DMS79 treated with DMSO at 0.1 percent for 48 hours (cell line): ENCODE measurements at places on chromosomes 1 and 21.

DNA sequence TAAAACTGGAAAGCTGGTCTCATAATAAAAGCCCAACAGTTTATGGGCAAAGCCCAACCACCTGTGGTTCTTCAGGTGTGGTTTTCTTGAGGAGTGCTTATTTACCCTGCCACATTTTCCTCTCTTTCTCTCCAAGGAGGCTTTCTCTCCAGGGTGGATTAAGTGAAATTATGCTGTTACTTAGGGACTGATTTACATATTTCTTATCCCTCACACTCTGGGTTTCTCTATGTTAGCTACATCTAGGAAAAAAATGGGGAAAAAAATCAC is 4.8 kb downstream of the TBX19 start:
- peak; percentile 21 for DNase-seq

DNA sequence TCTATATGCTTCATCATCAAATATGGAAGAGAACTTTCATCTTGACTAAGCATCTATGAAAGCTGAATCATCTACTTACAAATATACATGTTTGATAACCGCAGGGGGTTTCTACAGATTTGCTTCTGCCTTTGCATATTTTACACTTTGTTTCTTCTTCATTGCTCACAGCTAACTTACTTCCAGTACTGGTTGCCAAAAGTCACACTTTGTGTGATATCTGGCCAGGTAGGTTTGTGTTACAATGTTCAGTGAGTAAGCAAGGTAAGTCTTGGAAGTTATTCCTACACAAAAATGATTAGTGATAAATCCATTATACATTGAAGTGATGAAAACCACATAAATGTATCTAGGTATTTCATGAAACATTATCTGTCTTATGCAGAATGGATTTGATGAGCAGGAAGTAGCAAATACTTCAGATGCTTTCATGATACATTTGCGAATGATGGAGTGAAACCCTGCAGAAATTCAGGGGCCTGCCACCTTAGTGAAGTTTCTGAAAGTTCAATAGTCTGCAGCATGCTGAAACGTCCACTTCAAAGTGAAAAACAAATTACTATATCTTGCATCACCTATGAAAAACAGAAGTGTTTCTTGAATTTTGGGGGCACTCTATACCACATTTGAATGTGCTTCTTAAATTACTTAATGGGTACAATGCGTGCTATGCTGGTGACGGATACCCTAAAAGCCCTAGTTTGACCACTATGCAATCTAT is 187.3 kb downstream of the ATP6V1G3 start:
- DNase-seq = no peak

GRCh38 chr1:7948960-7949359 is 8.3 kb upstream of the TNFRSF9 start:
- DNase-seq = no peak

DNA sequence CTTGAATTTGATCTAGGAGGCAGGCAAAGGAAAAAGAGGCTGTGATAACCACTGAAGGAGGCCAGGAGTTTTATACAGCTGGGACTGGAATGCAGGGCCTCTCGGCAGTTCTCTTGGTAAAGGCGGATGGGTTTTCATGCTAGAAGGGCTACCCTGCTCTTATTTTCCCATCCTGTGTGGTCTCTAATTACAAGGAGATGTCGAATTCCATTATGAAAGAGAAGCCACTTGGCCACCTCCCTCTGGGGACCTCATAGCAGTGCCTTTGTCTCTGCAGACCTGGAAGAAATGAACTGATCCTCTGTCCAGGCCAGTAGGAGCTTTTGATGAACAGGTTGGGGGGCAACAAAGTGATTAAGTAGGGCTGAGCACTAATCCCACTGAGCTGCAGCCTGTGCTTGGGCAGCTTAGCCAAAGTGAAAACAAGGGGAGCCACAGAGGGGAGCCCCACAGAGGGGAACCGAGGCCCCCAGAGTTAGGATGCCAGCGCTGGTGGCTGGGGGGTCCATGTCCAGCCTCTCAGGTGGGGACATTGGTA is 42.2 kb upstream of the BCAR3 start:
- DNase-seq = no peak

DNA sequence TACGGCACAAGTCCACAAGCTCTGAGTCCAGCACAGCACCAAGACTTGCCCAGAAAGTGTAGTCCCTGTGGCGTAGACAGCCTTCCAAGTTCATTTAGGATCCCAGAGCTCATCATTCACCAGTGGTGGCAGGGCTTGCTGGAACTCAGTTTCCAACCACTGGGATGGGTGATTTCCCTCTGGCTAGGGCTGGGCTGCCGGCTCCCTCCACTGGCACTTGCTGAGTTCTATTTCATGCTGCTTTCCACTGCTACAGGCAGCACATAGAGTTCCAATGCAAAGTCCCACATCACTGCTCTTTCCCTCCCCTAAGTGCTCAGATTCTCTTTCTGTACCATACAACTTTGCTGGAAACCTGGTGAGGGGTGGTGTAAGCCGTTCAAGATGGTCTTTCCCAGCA is 510.3 kb upstream of the TMPRSS15 start:
- no peak for DNase-seq

GRCh38 chr1:109089242-109090015 is 1.1 kb upstream of the TMEM167B start:
- peak; percentile 80 for DNase-seq

- DNase-seq = no peak
These were observed 3.5 kb downstream of the PEX10 start for GRCh38 chr1:2408859-2409276.

GRCh38 chr21:34693192-34693810 is 24.5 kb downstream of the CLIC6 start:
- DNase-seq = peak; percentile 83

- no peak for DNase-seq
These were observed 1.1 kb upstream of the MARCKSL1 start for GRCh38 chr1:32336963-32337675.

- no peak for DNase-seq
These were observed 27.4 kb downstream of the TNFSF18 start for GRCh38 chr1:173023343-173023742.

GRCh38 chr1:74504125-74504932 is 8.1 kb downstream of the LRRC53 start:
- DNase-seq = peak; percentile 33
